ENCODE measurements at places on chromosomes 1 and 21.

DNA sequence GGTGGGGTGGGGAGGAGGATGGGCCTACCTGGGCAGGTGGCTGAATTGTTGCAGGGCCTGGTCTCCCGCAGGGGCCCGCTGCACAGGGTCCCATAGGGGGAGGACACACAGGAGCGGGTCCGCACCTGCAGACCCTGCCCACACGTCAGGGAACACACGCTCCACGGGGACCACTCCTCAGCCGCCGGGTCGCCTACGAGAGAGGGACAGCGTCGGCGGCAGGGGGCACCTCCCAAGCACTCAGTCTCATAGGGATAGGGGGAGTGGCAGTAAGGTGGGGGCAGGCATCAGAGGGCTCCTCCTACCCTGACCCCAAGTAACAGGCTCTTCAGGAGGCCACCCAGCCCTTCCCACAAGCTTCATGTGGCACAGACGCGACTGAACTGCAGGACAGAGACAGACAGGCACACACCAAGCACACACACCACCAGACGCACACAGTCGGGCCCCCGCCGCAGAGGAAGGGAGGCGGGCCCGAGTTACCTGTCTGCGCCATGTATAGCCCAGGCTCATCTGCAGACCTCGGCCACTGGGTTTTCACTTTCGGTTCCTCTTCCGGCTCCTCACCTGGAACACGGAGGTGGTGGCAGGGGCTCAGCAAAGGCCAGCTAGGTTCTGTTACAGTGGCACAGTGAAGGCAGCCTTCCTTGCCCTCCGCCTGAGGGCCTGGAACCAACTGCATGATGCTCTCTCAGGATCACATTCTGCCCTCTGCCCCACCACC, 19.8 kb downstream of the ADGRB2 start:
- DNase-seq = no peak

DNA sequence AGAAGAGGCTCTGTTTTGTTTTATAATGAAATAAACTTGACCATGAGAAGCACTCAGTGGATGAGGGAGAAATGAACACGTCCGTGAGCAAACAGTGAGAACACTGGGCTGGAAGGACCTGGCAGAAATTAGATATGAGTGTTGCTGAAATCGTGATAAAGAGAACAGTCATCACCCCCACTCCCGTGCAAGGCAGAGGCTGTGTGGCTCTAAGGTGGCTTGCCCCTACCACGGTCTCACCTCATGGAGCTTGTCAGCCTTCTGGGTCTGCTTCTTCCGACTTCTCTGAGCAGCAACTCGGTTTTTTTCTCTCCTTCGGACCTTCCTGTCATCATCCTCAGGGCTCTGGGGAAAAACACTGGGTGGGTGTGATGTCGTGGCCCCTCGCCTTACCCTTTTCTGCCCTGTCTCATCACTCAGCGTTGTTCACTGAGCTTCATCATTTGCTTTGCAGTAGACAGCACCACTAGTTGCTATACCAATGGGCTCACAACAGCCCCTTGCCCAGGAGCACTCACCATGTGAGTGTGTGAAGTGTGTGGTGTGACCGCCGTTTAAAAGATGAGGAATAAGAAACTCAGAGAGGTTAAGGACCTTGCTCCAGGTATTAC, 2.8 kb downstream of the BATF3 start:
- no peak for DNase-seq

DNA sequence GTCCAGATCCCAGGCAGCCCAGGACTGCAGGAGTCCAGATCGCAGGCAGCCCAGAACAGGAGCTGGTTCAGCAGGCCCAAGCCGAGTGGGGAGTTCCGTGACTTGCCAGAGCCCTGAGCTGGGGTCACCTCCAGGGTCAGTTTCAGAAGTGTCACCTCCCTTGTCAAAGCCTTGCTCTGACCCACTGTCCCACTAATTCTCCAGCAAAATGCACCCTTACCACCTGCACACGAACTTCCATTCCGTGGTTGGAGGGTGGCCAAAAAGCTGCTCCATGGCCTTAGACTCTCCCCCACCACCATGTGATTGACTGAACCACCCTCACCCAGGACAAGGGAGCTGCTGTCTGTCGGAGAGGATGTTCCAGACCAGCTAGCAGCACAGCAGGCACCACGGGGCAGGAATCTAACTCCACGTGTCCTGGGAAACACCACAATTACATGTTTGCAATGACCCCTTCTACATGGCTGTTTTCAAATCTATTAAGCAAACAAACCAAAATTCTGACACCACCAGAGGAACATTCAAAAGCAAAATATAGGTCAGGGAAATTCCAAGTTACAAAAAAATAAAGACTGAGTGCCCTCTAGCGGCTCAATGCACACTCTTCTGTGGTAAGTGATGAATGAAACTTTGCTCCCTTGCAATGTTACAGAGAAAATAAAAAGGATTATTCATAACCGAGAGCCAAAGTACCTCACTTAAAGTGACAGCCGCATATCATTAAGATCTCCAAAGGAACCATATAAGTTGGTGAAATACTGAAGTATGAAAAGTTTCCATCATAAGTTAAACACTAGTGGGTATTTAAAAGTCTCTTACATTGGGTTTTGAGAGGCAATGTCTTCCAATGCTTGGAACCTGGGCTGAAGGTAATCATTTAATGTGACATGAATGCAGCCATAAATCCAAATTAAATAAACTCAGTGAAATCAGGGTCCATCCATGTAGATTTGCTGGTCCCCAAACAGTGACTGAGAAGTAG, 76.3 kb downstream of the NPHP4 start:
- no peak for DNase-seq

GRCh38 chr21:37208741-37209225, 58.4 kb downstream of the VPS26C start:
- no peak for DNase-seq

GRCh38 chr1:38600905-38601304, 258.7 kb downstream of the RRAGC start:
- DNase-seq = no peak

GRCh38 chr1:18512883-18513282, 32.2 kb downstream of the KLHDC7A start:
- DNase-seq = no peak

DNA sequence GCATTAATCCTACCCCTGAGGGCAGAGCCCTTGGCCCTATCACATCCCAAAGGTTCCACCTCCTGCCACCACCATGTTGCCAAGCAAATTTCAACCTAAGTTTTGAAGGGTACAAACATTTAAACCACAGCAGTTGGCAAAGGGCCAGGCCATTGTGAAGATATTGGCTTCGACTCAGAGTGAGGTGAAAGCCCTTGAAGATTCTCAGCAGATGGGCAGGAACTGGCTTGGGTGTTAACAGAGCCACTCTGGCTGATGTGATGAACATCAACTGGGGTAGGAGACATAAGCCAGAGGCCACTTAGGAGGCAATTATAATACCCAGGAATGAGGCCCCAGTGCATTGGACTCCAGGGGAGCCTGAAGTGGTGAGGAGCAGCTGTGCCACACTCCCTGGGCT, 207.7 kb upstream of the KAZN start:
- DNase-seq = no peak

GRCh38 chr1:109668123-109668775, 392 bp downstream of the GSTM2 start:
- no peak for DNase-seq

GRCh38 chr1:116314305-116314919, 58.6 kb upstream of the ATP1A1 start:
- no peak for DNase-seq

DNA sequence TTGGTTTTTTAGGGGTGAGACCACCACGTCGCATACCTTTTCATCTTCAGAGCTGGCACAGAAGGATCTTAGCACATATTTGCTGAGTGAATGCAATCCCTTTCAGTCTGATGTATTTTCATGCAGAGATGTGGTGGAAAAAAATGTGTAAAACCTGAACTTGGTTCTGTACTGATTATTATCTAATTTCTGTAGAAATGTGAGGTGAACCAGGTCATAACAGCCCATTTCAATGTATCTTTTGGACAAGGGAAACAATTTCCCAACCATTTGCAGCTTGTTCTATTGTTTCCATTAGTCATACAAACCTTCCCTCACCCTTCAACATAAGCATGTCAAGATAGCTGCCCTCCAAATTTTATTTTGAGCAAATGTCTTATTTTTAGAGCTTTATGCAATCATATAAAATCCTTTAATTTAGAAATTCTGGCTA, 46.8 kb upstream of the RUNX1 start:
- no peak for DNase-seq

DNA sequence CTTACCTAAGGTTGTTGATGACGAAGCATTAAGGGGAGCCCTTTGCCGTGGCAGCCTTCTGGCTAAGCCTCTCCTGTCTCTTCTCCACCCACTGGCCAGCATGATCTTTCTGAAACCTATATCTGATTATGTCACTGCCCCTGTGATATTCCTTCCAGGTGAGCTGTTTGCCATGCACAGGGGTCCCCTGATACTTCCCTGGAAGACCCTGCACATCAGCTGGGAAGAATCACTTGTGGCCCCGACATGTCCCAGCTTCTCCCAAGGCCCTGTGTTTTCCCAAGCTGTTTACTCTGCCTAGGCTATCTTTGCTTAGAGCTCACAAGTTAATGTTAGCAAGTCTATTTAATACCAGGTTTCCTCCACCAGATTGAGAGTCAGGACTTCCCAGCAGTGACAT, 12.3 kb downstream of the RD3 start:
- DNase-seq = no peak

DNA sequence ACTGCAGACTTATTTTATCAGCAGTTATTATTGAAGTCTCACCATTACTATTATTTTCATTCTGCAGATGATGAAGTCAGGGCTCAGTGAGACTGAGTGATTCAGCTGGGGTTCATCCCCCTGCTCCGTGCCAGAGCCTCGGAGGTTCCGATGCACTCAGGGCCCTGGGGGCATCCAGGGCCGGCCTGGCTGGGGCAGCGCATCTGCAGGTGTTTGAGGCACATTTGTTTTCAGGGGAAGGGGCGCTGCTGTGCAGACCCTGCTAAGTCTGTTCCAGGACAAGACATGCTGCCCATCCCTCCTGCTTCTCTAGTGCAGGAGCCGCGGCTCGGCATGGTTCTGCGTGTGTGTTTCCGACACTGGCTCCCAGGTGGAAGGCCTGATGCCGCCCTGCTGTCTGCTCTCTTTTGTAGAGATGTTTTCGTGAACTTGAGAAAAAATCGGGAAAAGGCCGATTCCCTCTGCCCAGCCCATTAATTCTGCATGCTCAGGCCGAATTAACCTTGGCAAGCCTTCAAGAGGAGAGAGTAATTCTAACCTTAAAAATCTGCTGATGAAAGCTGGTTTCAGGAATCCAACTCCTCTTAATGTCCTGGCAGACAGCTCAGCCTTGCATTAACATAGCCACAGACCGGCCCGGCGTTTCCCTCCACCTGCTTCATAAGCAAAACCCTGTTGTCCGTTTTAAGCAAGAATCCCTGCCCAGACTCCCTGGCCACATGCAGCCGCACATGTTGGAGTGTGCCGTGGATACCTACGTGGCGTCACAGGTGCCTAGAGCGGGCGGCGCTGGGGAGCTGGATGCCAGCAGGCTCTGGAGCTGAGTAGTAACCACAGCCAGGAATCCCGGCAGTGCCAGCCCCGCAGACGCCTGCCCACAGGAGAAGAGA, 316.0 kb upstream of the VAMP3 start:
- no peak for DNase-seq

DNA sequence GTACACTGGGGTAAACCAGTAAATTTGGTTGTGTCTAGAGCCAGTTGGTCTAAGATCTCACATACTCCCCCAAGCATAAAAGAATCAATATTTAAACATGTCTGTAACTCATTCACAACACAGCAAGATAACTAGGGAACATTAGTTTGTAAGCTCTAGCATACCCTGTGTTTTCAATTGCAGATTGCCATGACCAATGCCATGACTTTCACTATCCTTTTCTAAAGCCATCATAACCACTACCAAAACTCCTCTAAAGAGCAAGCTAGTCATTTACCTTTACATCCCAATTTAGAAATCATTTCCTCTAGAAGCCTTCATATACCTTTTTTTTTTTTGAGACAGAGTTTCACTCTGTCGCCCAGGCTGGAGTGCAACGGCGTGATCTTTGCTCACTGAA, 56.5 kb upstream of the PLA2G4A start:
- DNase-seq = no peak
